ENCODE measurements at places on chromosomes 1 and 21.

GRCh38 chr1:54594463-54594862 lies 28.9 kb downstream of the FAM151A start:
- DNase-seq, result no peak

DNA sequence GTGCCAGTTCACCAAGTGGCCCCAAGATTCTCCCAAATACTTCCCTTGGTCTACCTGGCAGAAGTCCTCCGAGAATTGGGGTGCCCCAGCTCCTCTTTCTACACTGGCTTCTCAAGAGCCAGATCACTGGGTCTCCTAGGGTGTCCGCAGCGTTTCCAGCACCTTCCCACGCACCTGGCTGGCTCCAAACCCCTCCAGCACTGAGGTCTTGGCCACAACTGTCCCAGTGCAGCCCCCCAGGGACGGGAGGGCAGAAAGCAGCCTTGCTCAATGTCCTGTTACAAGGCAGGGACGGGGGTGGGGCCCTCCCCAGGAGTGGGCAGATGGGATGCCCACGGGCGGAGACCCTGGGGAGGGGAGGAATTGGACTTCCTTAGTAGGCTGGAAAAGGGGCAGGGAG lies 1.1 kb downstream of the ECE1 start:
- DNase-seq, result no peak

GRCh38 chr1:91891454-91891853 lies 5.5 kb upstream of the TGFBR3 start:
- DNase-seq, result no peak

- DNase-seq, result peak; percentile 82
Measured at GRCh38 chr1:10516925-10517676, 42.4 kb downstream of the PEX14 start.

DNA sequence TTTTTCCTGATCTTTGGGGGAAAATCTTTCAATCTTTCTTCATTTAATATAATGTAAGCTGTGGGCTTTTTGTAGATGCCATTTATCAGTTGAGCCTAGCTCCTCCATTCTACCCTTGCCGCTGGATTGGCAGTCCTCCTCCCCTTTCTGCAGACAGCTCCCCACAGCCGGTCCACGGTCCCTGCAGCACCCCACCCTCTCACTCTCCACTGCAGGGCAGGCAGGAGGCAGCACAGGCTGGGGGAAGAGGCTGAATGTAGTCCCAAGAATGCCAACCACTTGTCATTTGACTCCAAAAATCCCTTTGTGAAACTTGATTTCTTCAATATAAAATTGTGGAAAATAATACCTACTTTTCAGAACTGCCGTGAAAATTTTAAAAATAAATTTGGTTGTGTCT lies 96.7 kb downstream of the SYT2 start:
- no peak for DNase-seq

DNA sequence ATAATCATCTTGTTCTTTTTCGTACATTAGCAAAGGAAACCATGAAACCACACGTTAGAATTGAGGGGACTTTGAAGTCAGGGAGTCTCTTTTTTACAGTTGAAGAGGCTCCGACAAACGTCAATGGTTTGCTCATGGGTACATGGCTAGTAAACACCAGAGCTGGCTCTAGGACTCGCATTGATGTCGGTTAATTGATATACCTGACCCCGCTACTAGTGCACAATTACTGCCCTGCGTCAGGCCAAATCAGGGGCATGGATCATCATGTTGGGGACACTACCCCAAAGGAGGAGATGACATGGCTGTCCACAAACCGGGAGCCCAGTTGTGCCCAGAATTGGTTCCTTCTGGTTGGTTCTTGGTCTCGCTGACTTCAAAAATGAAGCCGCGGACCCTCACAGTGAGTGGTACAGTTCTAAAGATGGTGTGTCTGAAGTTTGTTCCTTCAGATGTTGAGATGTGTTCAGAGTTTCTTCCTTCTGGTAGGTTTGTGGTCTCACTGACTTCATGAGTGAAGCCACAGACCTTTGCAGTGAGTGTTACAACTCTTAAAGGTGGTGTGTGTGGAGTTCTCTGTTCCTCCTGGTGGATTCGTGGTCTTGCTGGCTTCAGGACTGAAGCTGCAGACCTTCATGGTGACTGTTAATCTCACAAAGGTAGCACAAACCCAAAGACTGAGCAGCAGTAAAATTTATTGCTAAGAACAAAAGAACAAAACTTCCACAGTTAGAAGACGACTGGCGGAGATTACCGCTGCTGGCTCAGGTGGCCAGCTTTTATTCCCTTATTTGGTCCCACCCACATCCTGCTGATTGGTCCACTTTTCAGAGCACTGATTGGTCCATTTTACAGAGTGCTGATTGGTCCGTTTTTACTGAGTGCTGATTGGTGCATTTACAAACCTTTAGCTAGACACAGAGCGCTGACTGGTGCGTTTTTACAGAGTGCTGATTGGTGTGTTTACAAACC lies 126.9 kb upstream of the ERRFI1 start:
- no peak for DNase-seq

DNA sequence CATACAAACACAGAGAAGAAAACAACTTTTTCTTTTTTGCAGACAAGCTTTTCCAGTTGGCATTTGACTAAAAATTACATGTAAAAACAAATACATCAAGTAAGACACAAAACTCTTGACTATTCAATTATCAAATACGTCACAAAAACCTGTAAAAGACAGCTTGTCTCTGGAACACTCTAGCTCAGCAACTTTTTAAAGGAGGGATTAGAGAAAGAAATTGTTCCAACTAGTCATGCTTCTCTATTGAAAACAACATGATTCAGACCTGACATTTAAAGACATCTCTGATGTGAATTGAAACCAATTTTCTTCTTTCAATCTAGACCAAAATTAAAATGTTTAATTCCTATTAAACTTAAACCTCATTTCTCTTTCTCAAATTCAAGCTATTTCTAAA lies 30.3 kb downstream of the SMYD3 start:
- no peak for DNase-seq

GRCh38 chr1:188557053-188557452 lies 1728.3 kb downstream of the PLA2G4A start:
- DNase-seq, result no peak

- DNase-seq, result no peak
Measured at GRCh38 chr1:170790651-170791071, 126.7 kb downstream of the PRRX1 start.

DNA sequence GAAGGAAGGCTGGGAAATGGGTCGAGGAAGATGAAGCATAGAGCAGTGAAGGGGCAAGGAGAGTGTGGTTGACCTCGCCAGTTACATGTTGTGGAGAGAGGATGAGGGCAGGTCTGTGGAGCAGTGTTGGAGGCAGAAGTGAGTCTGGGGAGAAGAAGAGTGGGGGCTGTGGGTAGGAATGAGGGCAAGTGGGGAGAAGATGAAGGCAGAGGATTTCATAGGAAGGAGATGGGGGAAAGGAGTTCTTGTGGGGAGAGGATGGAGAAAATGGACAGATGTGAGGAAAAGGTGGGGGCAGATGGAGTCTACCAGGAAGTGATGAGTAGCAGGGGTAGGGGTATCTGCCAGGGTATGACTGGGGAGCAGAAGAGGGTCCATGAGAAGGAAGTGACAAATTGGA lies 3.6 kb downstream of the ARMH1 start:
- DNase-seq, result no peak

- no peak for DNase-seq
Measured at GRCh38 chr1:1171161-1171545, 2.5 kb upstream of the TTLL10 start.

DNA sequence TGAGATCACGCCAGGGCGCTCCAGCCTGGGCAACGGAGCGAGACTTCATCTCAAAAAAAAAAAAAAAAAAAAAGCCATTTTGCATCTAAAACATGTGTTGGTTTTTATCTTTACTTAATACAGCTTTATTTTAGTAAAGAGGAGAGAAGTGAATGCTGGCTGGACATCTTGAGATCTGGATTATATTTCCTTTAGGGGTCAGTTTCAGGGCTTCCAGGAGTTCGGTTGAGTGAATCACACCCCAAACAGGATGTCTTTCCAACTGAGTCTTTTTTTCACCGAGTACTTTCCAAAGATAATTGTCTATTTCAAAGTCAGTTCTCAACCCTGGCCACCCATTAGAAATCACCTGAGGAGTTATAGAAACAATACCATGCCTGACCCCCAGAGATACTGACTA lies 16.6 kb upstream of the IPP start:
- DNase-seq, result no peak

GRCh38 chr1:17744666-17745478 lies 10.3 kb upstream of the ACTL8 start:
- DNase-seq, result no peak

- DNase-seq, result no peak
Measured at GRCh38 chr1:157782931-157783330, 6.0 kb upstream of the FCRL2 start.

DNA sequence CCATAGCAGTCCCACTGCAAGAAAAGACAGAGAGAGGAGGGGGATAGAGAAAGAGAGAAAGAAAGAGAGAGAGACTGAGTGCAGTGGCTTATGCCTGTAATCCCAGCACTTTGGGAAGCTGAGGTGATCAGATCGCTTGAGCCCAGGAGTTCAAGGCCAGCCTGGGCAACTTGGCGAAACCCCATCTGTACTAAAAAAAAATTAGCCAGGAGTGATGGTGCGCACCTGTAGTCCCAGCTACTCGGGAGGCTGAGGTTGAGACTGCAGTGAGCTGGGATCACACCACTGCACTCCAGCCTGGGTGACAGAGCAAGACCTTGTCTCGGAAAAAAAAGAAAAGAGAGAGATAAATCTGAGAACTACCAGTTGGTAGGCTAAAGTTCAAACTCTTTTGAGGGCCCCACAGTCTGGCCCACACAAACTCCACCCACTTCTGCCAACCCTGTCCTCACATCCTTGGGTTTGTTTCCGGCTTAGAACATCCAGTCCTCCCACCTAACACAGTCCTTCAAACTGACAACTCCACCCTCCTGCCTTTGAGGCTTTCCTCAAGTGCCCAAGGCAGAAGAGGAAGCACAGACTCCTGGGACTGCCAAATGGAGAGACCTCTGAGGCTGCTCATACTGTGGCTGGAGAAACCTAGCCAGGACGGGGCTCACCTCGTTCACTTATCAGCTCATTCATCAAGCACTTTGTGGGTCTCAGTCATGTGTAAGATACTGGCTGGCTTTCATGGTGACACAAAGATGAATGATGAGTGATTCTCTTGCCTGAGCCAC lies 20.1 kb downstream of the TFAP2E start:
- DNase-seq, result no peak

- DNase-seq, result no peak
Measured at GRCh38 chr1:174761901-174762585, 237.7 kb upstream of the CACYBP start.

GRCh38 chr1:183227422-183228346 lies 41.6 kb downstream of the LAMC2 start:
- peak; percentile 22 for DNase-seq

GRCh38 chr21:41874611-41875010 lies 4.5 kb downstream of the PRDM15 start:
- no peak for DNase-seq

GRCh38 chr21:41501919-41502318 lies 6.0 kb downstream of the TMPRSS2 start:
- no peak for DNase-seq

- no peak for DNase-seq
Measured at GRCh38 chr1:18948048-18948912, 8.2 kb downstream of the IFFO2 start.

GRCh38 chr1:24899581-24900485 lies 30.2 kb downstream of the RUNX3 start:
- DNase-seq, result no peak

- no peak for DNase-seq
Measured at GRCh38 chr1:53543778-53544695, 84.8 kb downstream of the DMRTB1 start.

DNA sequence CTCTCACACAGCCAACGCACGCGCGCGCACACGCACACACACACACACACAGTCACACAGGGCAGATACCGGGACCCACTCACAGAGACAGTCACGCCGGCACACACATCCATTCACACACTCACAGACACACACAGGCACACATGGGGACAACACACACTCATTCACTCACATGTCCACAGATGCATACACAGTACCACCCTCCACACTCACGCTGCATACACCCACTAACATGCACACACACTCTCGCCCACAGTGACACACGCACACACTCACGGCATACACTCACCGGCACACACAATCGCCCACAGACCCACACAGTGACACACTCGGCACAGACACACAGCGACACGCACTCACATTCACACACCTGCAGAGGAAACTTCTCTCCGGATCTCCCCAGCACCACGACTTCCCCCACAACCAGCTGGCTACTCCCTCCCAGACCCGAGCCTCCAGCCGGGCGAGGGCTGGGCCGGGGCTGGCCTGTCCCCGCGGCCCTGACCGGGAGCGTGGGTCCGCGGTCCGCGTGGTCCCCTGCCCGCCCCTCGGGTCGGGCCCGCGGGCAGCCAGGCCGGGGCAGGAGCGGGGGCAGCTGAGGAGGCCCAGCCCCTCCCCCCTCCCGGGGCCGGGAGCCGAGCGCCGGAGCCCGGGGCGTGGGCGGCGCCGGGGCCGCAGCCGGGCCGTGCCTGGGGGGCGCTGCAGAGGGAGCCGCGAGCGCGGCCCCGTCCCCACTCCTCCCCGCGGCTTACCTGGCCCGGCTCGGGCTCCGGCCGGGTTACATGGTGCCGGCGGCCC lies 552 bp downstream of the DLGAP3 start:
- DNase-seq, result no peak

GRCh38 chr1:202952818-202953217 lies 5.3 kb downstream of the ADIPOR1 start:
- no peak for DNase-seq

DNA sequence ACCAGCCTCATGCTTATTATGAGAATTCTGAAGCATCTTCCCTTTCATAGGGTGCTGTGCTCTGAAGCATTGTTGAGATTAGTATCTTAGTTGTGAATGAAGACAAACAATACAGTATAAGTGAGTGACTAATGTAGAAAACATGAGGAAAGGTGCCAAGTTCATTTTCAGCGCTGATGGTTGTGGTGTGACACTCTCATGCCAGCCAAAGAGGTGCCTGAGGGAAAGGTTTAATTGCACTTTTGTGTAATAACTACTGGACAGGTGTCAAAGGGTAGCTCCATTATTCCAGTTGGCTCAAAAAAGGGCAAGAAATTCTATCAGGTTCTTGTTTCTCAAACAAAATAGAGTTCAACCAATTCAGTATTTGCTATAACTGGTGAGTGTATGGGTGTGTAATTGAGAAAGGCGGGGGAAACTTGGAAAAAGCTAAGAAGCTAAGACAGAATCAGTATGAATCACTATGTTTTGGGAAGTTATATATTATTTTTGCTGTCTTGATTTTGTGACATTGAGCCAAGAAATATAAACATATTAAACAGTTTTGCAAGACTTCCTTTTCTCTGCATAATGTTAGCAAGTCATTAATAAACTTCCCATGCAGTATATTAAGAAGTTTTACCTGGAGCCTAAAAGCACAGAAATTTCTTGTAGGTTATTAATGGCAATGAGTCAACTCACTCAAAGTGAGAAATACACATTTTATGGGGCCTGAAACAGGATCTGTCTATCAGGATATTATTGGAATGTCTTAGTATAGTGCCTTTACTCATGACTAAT lies 31.8 kb downstream of the KCNK2 start:
- peak; percentile 65 for DNase-seq

DNA sequence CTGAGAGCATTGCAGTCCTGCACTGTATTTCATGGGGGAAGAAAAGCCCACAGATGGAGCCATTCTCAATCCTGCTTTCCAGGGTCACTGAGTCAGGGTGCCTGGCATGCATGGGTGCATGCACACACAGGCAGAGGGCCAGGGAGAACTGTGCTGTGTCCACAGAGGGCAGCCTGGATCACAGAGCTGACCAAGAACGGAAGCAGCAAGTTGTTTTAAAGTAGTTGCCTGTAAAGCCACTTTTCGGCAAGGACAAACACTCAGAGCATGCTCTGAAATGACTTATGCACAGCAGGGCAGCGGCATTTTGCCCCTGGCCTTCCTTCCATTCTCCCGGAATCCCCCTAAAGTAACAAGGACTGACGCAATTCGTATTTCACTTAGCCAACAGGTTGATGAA lies 3.6 kb downstream of the ERG start:
- DNase-seq, result no peak

- DNase-seq, result no peak
Measured at GRCh38 chr1:151606384-151606783, 5.5 kb upstream of the SNX27 start.
